CD4-positive, alpha-beta T cell treated with Interleukin-21 for 1 hour (primary cell): ENCODE measurements at places on chromosomes 6 and 20.

GRCh38 chr6:25156123-25156522 lies 123.1 kb upstream of the CARMIL1 start:
- DNase-seq, result no peak

- DNase-seq, result no peak
Observed at GRCh38 chr6:135265278-135265677, 84.2 kb downstream of the MYB start.

DNA sequence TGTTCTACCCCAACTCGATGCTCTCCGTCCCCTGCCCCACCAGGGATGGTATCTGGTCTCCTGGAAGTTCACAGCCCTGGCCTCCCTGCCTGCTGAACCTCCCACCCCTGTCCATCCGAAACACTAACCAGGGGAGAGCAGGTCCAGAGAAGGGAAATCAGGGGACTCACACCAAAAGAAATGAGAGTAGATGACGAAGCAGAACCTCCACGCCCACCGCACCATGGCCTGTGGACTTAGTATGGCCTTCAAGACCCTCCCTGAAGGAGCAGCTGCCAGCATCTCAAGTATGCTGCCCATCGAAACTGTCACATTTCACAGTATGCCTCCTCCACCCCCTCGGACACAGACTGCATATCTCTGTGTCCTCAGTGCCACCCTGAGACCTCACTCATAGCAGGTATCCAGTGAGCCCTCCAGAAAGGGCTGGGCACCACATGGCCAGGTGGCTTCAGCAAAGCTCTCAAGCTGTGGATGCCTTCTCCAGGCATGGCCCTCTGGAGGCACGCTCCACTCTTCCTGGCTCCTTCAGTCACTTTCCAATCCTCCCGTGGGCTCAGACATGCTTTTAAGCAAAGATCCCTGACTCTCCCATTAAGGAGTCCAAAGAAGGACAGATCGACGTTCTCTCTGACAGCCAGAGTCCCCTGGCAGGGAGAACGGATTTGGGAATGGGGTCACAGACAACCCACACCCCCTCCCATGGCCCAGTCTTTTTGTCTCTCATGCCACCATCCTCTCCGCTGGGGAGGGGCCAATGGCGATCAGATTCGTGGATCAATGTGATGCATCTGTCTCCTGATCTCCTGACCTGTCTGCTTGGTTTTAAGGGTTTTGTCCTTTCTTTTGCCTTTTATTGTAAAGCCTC lies 158.4 kb downstream of the ANKRD60 start:
- no peak for DNase-seq

GRCh38 chr20:6715401-6715941 lies 52.0 kb upstream of the BMP2 start:
- DNase-seq, result no peak

DNA sequence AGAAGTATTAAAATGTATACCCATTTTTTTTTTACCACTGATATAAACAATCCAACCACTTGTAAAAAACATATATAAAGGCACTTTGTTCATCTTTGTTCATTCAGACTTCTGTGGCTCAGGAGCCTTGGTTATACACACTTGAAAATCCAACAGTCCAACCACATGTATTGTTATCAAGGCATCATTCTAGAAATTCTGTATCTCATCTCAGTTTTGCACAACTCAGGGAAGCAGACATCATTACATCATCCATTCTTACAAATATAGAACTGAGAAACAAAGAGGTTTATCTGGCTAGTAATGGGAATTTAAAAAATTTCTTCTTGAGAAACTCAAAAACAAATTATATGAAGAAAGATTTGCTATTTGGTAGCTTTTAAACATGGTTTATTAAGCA lies 88.1 kb downstream of the HMGCLL1 start:
- DNase-seq, result no peak

GRCh38 chr6:36593569-36594028 lies 563 bp upstream of the SRSF3 start:
- DNase-seq, result peak; percentile 66

DNA sequence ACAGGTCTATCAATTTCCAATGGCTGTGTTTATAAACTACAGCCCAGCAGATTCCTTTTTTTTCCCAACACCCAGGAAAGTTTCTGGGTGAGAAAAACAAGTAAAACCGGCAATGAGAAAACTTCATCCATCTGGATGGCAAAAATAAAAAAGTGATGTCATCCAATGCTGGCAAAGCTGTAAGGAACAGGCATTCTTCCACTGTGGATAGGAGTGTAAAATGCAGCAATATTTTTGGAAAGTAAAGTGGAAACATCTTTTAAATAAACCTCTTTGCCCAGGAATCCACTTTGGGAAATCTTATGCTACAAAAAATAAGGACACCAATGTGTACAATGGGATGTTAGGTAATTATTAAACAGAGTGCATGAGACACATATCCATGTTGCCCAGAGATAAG lies 102.1 kb upstream of the NT5E start:
- DNase-seq, result no peak

DNA sequence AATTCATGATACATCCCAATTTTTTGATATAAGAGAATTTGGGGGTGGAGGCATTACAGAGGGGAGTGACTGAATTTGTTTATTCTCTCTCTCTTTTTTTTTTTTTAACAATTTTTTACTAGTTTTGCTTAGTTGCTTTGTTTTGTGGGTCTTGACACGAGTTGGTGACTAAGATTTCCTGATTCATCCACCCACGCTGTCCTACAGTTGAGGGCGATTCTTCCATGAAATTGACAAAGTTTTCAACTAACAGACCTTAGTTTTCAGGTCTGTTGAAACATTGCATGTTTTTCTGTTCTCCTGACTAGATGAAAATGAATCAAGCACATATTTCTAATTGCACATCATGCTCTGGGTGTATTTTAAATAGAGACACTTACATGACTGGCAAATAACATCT lies 613.8 kb downstream of the TFAP2B start:
- no peak for DNase-seq

DNA sequence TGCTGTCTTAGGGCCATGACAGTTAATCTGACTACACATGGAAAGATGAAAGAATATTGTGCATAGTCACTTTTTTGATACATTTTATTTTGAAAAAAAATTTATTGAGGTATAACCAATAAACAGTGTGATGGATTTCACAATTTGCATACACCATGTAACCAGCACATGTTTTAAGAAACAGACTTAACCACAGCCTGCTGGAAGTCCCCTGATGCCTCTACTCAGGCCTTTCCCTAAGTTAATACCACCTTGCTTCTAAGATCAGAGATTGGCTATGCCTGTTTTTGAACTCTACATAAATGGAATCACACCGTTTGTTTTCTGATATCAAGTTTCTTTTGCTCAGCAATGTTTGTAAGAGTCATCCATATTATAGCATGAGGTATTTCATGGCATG lies 136.3 kb downstream of the CFAP61 start:
- no peak for DNase-seq

- no peak for DNase-seq
Observed at GRCh38 chr20:25066386-25066785, 8.4 kb upstream of the ACSS1 start.

- DNase-seq, result no peak
Observed at GRCh38 chr6:122207794-122208193, 191.7 kb upstream of the HSF2 start.

GRCh38 chr6:70839286-70840266 lies 117.3 kb downstream of the B3GAT2 start:
- DNase-seq, result no peak

DNA sequence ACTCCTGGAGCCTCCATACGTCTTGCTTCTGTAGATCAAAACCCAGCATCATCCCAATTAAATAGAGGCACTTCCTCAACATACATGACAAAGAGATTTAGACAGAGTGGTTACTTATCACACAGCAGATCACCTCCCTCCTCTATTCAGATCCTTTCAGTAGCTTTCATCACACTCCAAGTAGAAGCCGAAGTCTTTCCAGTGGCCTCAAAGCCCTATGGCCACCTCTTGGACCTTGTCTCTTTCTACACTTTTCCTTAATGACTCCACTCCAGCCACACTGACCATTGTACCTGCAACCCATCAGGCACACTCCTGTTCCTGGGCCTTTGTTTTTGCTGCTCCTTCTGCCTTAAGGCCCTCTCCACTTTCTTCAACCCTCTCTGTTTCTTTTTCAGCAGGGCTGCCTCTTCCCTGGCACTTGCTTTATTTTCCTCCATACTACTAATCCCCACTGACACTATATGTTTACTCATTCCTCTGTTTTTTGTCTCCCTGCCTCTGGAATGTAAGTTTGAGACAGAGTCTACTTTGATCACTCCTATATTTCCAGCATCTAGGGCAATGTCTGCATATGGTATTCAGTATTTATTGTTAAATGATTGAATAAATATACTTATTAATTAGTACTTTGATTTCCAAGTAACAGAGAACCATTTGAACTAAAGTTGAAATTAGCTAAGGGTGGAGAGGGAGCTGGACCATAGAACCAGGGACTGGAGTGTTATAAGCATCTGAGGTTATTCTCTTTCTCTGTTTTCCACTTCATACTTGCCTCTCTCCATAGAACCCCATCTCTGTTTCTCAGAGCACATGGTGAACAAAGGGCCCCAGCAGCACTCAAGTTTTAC lies 43.4 kb upstream of the TRAM2 start:
- no peak for DNase-seq

- DNase-seq, result no peak
Observed at GRCh38 chr20:56072165-56072564, 66.8 kb upstream of the CBLN4 start.

- DNase-seq, result no peak
Observed at GRCh38 chr6:11203306-11204004, 29.0 kb downstream of the NEDD9 start.

DNA sequence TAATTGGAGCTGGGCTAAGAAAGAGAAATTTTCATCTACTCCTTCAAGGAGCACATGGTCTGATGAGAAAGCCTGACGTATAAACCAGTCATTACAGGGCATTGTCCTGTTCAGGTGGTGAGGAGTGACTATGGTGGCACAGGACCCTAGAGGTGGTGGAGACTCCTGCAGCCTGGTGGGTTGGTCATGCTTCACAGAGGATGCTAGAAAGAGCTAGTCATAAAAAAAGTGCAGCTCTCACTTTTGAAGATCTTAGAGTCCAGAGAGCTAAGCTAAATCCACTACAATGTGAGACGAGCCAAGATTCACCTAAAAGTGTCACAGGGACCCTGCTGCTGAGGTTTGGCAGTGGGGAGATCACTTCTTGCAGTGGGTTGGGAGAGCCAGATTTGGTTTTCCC lies 9.8 kb upstream of the ZNF831 start:
- DNase-seq, result no peak

- no peak for DNase-seq
Observed at GRCh38 chr6:45841062-45841461, 174.6 kb downstream of the CLIC5 start.

GRCh38 chr6:129619579-129620233 lies 90.3 kb downstream of the ARHGAP18 start:
- no peak for DNase-seq

GRCh38 chr20:51800060-51800871 lies 2.1 kb downstream of the SALL4 start:
- peak; percentile 55 for DNase-seq

- DNase-seq, result peak; percentile 38
Observed at GRCh38 chr6:20092071-20092566, 120.2 kb downstream of the MBOAT1 start.

DNA sequence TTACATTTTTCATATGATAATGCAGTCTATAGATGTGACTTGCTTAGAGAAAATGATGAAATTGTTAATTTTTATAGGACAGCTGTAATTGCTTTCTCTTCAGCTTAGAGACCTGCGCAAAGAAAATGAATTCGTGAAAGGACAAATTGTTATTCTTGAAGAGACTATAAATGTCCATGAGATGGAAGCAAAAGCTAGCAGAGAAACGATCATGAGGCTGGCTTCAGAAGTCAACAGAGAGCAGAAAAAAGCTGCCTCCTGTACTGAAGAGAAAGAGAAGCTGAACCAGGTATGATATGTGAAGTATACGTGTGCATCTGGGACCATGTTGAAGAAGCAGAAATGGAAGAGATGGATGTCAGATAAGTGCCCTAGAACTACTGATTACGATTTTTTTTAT lies 54.4 kb downstream of the CCDC170 start:
- no peak for DNase-seq
